ENCODE measurements at places on chromosomes 13 and 19.

GRCh38 chr13:113448545-113448884, 4.8 kb downstream of the ADPRHL1 start:
- DNase-seq = no peak

GRCh38 chr13:99053636-99054233, 75.9 kb upstream of the DOCK9 start:
- no peak for DNase-seq

DNA sequence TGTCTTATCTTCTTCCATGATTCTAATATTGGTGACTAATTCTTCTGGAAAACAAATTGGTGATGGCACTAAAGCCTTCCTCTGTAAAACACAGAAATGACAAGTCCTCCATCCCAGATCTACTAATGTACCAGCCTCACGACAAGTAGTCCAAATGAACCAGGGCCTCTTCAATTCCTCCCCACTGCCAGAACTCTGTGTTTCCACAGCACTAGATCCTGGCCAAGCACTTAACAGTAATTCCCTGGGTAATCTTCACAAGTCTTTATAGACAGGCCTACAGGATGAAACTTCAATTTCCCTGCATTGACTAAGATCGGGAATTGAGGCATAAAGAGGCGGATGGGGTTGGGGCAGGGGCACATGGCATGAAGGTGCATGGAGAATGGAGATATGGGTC, 52.7 kb downstream of the SIAH3 start:
- DNase-seq = no peak

- no peak for DNase-seq
Observed at GRCh38 chr13:39197647-39198007, 159.4 kb downstream of the NHLRC3 start.

DNA sequence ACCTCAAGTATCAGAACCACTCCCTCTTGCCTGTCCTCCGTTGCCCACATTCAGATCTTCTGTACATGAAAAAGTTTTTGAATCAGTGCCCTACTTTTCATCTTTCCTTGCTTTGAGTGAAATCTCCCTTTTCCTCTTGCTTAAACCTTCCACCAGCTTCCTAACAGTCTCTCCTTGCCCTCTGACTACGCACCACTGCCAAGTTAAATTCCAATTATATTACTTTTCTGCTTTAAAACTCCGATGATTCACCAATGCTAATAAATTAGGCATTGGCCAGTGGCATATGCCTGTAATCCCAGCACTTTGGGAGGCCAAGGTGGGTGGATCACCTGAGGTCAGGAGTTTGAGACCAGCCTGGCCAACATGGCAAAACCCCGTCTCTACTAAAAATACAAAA, 30.7 kb upstream of the RFXAP start:
- no peak for DNase-seq

GRCh38 chr13:58376775-58377174, 745.2 kb downstream of the PCDH17 start:
- DNase-seq = no peak

Measured in stimulated activated CD4-positive, alpha-beta T cell treated with anti-CD3 and anti-CD28 coated beads, Interleukin-1b, Interleukin-23, amount 100 ng/mL, for 1 hour (primary cell).